ENCODE measurements at places on chromosomes 3 and 15. TPM values are rescaled to one million over a fixed set of nuclear protein-coding genes. Genes with fewer than 3 reads are reported as not detected.

SETD5 gene
- 83.0 TPM for total RNA-seq

UPK1B gene
- total RNA-seq: not detected

TMEM62 gene
- total RNA-seq: 11.0 TPM

PPP2R3A gene
- total RNA-seq: 23.5 TPM

LRTM1 gene
- not detected for total RNA-seq

EPHB3 gene
- total RNA-seq: 1.4 TPM

RBM6 gene
- total RNA-seq: 37.5 TPM

LYZL4 gene
- not detected for total RNA-seq

IL17RD gene
- total RNA-seq: 3.7 TPM

MED12L gene
- total RNA-seq: 0.37 TPM

CELSR3 gene
- 0.73 TPM for total RNA-seq

SEMA3F gene
- 6.5 TPM for total RNA-seq

SLC22A14 gene
- total RNA-seq: 1.5 TPM

SLC22A13 gene
- 1.2 TPM for total RNA-seq

CCR4 gene
- not detected for total RNA-seq

ACTRT3 gene
- 3.5 TPM for total RNA-seq

KCNAB1 gene
- total RNA-seq: not detected

CASR gene
- total RNA-seq: not detected

GRM7 gene
- not detected for total RNA-seq

TMC3 gene
- total RNA-seq: not detected

TRH gene
- total RNA-seq: not detected

SSUH2 gene
- 0.37 TPM for total RNA-seq

SI gene
- total RNA-seq: not detected

LMAN1L gene
- total RNA-seq: not detected

GATM gene
- total RNA-seq: 0.98 TPM

VPS8 gene
- total RNA-seq: 56.7 TPM

MUSTN1 gene
- total RNA-seq: not detected

CHRNA3 gene
- not detected for total RNA-seq

PLA2G4D gene
- not detected for total RNA-seq

ARPIN gene
- 12.7 TPM for total RNA-seq

SMCO1 gene
- under 0.01 TPM for total RNA-seq

SMARCC1 gene
- 38.2 TPM for total RNA-seq

RGMA gene
- 2.9 TPM for total RNA-seq
